ENCODE measurements at places on chromosomes 2 and 18. TPM values are rescaled to one million over a fixed set of nuclear protein-coding genes. Genes with fewer than 3 reads are reported as not detected.

GRCh38 chr2:32484937-32485336 lies 128.1 kb downstream of the BIRC6 start:
- no peaks in the 10 kb centered on the region for H3K27me3 ChIP-seq
- peak; percentile 30 for DNase-seq
- no peaks in the 10 kb centered on the region for H3K36me3 ChIP-seq
- H3K27ac ChIP-seq = no peak overlapping the region
- peaks cover 30% of the 10 kb centered on the region for H3K4me1 ChIP-seq
- H3K4me3 ChIP-seq = no peak overlapping the region

- no peak overlapping the region for H3K4me3 ChIP-seq
- no peaks in the 10 kb centered on the region for H3K27me3 ChIP-seq
- H3K36me3 ChIP-seq = no peaks in the 10 kb centered on the region
- DNase-seq = no peak
- H3K27ac ChIP-seq = no peak overlapping the region
Observed at GRCh38 chr2:65018141-65018582, 29.0 kb downstream of the SLC1A4 start.

GRCh38 chr2:218291318-218292047 lies 820 bp downstream of the TMBIM1 start:
- H3K36me3 ChIP-seq = no peaks in the 10 kb centered on the region
- peaks cover 70% of the 10 kb centered on the region for H3K4me1 ChIP-seq
- DNase-seq = peak; percentile 54
- no peaks in the 10 kb centered on the region for H3K27me3 ChIP-seq
- peak overlapping the region; percentile 63 for H3K27ac ChIP-seq

DNA sequence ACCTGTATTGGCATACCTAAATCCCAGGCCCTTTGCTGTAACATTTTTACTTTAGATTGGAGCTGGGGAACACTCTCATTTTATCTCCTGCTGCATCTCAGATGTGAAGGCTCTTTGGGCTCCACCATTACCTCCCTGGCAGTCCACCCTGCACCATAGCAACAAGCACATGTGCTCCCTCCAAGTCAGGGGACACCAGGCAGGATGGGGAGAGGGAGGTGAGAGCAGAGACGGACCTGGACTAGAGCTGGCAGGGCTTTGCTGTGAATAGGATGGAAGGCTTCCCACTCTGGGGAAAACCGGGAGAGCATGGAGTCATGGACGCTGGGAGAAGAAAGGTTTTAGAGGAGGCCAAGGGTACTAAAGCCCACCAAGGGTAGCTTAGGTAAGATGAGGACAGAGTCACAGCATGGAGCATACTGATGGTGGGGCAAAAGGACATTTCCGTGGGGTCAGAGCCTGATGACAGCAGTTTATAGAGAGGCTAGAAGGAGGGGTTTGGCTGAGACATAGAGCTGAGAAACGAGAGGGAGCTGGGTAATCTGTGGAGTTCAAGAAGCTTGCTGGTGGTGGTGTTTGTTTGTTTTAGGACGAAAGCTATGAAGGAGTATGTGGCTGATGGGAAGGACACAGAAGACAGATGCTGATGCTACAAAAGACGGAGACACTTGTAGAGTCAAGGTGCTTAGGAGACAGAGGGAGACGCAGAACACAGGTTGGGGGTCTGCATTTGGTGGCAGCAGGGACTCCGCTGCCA lies 134.8 kb downstream of the COL6A3 start:
- H3K27me3 ChIP-seq = peaks cover 4% of the 10 kb centered on the region
- DNase-seq = no peak
- H3K27ac ChIP-seq = no peak overlapping the region
- H3K4me3 ChIP-seq = no peak overlapping the region
- H3K4me1 ChIP-seq = no peaks in the 10 kb centered on the region

MOCOS gene
- 0.85 TPM for total RNA-seq

LYG1 gene
- 0.35 TPM for total RNA-seq

- H3K4me1 ChIP-seq = no peaks in the 10 kb centered on the region
- H3K36me3 ChIP-seq = no peaks in the 10 kb centered on the region
- H3K27me3 ChIP-seq = no peaks in the 10 kb centered on the region
Observed at GRCh38 chr2:20934236-20934635, 109.6 kb downstream of the APOB start.

DOK6 gene
- total RNA-seq = not detected

IL18R1 gene
- 4.0 TPM for total RNA-seq

DNA sequence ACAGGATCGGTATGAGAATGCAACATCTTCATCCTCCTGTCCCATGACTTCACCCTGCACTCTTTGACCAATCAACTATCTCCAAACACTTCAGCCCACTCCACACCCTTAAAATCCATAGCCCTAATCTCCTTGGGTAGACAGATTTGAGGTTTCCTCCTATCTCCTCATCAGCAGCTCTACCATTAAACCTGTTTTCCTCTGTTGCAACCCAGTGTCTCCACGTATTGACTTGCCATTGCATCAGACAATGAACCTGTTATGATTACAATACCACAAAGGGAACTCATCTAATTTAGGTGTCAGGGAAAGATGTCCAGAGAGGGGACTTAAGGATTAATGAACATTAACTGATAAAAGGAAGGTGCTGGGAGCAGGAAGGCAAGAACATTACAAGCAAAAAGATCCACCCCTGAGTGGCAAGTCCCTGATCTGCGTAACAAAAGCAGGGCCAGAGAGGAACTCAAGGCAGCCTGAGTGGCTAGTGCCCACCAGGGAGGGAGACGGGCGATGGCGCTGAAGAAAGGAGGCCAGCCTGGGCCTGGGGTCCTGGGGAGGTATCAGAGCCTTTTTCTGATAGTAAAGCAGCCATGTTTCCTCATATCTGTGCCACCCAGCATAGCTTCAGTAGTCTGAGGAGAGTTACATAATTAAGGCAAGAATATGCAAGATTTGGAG lies 44.6 kb downstream of the AKAIN1 start:
- no peaks in the 10 kb centered on the region for H3K36me3 ChIP-seq
- H3K4me1 ChIP-seq = no peaks in the 10 kb centered on the region
- H3K4me3 ChIP-seq = no peak overlapping the region
- no peaks in the 10 kb centered on the region for H3K27me3 ChIP-seq
- no peak for DNase-seq
- no peak overlapping the region for H3K27ac ChIP-seq

CPLX4 gene
- not detected for total RNA-seq

RUFY4 gene
- not detected for total RNA-seq

- H3K27me3 ChIP-seq = no peaks in the 10 kb centered on the region
- H3K36me3 ChIP-seq = no peaks in the 10 kb centered on the region
- peak; percentile 38 for DNase-seq
Observed at GRCh38 chr2:160221391-160222276, 21.6 kb upstream of the ITGB6 start.

GPR45 gene
- total RNA-seq = not detected

HOXD10 gene
- total RNA-seq = not detected

TEKT4 gene
- not detected for total RNA-seq

- H3K36me3 ChIP-seq = no peaks in the 10 kb centered on the region
- H3K4me3 ChIP-seq = no peak overlapping the region
- no peaks in the 10 kb centered on the region for H3K27me3 ChIP-seq
- no peak overlapping the region for H3K27ac ChIP-seq
- no peaks in the 10 kb centered on the region for H3K4me1 ChIP-seq
Observed at GRCh38 chr2:45892425-45892745, 240.9 kb downstream of the PRKCE start.

CSRNP3 gene
- not detected for total RNA-seq

NOSTRIN gene
- not detected for total RNA-seq

GRCh38 chr2:231795525-231796327 lies 9.5 kb downstream of the COPS7B start:
- H3K27ac ChIP-seq = no peak overlapping the region
- H3K4me3 ChIP-seq = no peak overlapping the region
- no peaks in the 10 kb centered on the region for H3K27me3 ChIP-seq
- DNase-seq = peak; percentile 89
- peaks cover 21% of the 10 kb centered on the region for H3K36me3 ChIP-seq

DNA sequence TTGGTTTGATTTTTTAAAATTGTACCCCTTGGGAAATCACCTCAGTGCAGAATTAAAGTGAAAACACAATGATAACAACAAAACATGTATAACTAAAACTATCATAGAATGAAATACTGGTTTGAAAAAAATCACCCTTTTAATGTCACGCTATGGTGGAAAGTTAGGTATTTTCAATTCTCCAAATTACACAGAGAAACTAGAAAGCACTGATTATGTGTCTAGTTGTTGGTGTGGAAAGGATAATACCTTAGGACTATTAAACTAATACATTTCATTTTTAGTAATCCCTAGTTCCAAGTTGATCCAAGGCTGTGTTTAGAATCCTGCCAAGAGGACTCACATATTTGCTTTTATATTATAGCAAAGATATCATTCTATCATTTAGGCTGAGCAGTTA lies 71.2 kb downstream of the NUP35 start:
- H3K4me3 ChIP-seq = no peak overlapping the region
- no peaks in the 10 kb centered on the region for H3K36me3 ChIP-seq
- no peak overlapping the region for H3K27ac ChIP-seq
- H3K4me1 ChIP-seq = no peaks in the 10 kb centered on the region

DDX1 gene
- total RNA-seq = 124 TPM

CAVIN2 gene
- total RNA-seq = 171 TPM

FBXO48 gene
- total RNA-seq = 0.83 TPM

GRCh38 chr2:205868773-205869333 lies 186.6 kb downstream of the NRP2 start:
- no peak overlapping the region for H3K27ac ChIP-seq
- no peaks in the 10 kb centered on the region for H3K36me3 ChIP-seq
- peaks cover 3% of the 10 kb centered on the region for H3K27me3 ChIP-seq
- H3K4me1 ChIP-seq = no peaks in the 10 kb centered on the region
- DNase-seq = no peak

- H3K27ac ChIP-seq = no peak overlapping the region
- H3K4me3 ChIP-seq = no peak overlapping the region
- H3K4me1 ChIP-seq = no peaks in the 10 kb centered on the region
- DNase-seq = peak; percentile 72
- H3K36me3 ChIP-seq = no peaks in the 10 kb centered on the region
Observed at GRCh38 chr2:61993422-61994024, 88.0 kb downstream of the COMMD1 start.

RNF149 gene
- total RNA-seq = 57.6 TPM

DNA sequence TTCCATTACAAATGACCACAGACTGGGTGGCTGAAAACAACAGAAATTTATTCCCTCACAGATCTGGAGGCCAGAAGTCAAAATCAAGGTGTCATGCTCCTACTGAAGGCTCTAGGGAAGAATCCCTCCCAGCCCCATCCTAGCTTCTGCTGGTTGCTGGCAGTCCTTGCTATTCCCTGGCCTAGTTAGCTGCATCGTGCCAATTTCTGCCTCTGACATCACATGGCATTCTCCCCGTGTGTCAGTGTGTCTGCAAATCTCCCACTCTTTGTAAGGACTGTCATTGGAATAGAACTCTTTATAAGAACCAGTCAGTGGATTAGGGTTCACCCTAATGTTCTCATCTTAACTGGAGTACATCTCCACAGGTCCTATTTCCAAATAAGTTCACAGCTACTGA lies 30.5 kb upstream of the NCKAP5 start:
- H3K36me3 ChIP-seq = no peaks in the 10 kb centered on the region
- no peak overlapping the region for H3K27ac ChIP-seq
- no peak for DNase-seq
- no peaks in the 10 kb centered on the region for H3K27me3 ChIP-seq
- H3K4me1 ChIP-seq = no peaks in the 10 kb centered on the region
- H3K4me3 ChIP-seq = no peak overlapping the region

- H3K4me3 ChIP-seq = no peak overlapping the region
- H3K27me3 ChIP-seq = no peaks in the 10 kb centered on the region
- no peak overlapping the region for H3K27ac ChIP-seq
- no peaks in the 10 kb centered on the region for H3K4me1 ChIP-seq
- H3K36me3 ChIP-seq = no peaks in the 10 kb centered on the region
Observed at GRCh38 chr2:80591233-80591632, 286.7 kb upstream of the LRRTM1 start.

GRCh38 chr2:216465579-216466195 lies 33.0 kb upstream of the RPL37A start:
- peaks cover 7% of the 10 kb centered on the region for H3K36me3 ChIP-seq
- no peaks in the 10 kb centered on the region for H3K27me3 ChIP-seq
- DNase-seq = no peak
- H3K4me3 ChIP-seq = no peak overlapping the region

NPPC gene
- not detected for total RNA-seq

- no peaks in the 10 kb centered on the region for H3K27me3 ChIP-seq
- H3K4me3 ChIP-seq = no peak overlapping the region
- DNase-seq = no peak
- no peaks in the 10 kb centered on the region for H3K4me1 ChIP-seq
Observed at GRCh38 chr2:195695002-195695631, 38.1 kb downstream of the SLC39A10 start.

GRCh38 chr2:80530442-80531064 lies 226.0 kb upstream of the LRRTM1 start:
- no peaks in the 10 kb centered on the region for H3K36me3 ChIP-seq
- H3K4me1 ChIP-seq = no peaks in the 10 kb centered on the region
- H3K27ac ChIP-seq = no peak overlapping the region

TRAK2 gene
- total RNA-seq = 38.5 TPM

LAMA1 gene
- not detected for total RNA-seq

- no peaks in the 10 kb centered on the region for H3K36me3 ChIP-seq
- H3K27me3 ChIP-seq = no peaks in the 10 kb centered on the region
- no peaks in the 10 kb centered on the region for H3K4me1 ChIP-seq
Observed at GRCh38 chr2:16223161-16223840, 283.0 kb downstream of the MYCN start.

- H3K36me3 ChIP-seq = no peaks in the 10 kb centered on the region
- no peak overlapping the region for H3K4me3 ChIP-seq
- H3K4me1 ChIP-seq = peaks cover under 1% of the 10 kb centered on the region
- no peak overlapping the region for H3K27ac ChIP-seq
- DNase-seq = no peak
Observed at GRCh38 chr2:63796366-63796765, 45.3 kb upstream of the UGP2 start.

GRCh38 chr2:217573571-217573970 lies 429.2 kb downstream of the TNS1 start:
- H3K4me1 ChIP-seq = no peaks in the 10 kb centered on the region
- no peak for DNase-seq

DNA sequence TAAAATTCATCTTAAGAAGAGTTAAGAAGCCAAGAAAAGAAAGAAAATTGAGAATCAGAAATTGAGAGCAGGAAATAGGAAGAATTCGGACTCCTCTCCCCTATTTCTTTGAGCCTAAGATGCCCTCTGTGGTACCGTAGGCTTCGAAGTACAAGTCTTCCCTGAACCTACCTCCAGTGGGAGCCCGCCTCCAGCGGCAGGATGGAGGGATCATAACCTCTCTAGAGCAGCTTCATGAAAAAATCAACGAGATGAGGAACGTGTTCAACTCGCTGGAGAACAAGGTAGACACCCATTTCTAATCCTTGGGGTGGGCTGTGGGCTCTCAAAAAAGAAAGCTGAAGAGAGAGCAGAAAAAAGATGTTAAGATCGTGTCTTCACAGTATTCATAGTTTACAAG lies 36.3 kb downstream of the ARHGEF33 start:
- H3K4me3 ChIP-seq = no peak overlapping the region
- no peaks in the 10 kb centered on the region for H3K4me1 ChIP-seq
- H3K27ac ChIP-seq = no peak overlapping the region
- no peak for DNase-seq

GAREM1 gene
- total RNA-seq = 1.1 TPM

Measured in endothelial cell of umbilical vein (primary cell).